ENCODE measurements at places on chromosomes 11 and 22.

GRCh38 chr11:3091081-3091845, 34.0 kb upstream of the CARS1 start:
- no peak for DNase-seq

DNA sequence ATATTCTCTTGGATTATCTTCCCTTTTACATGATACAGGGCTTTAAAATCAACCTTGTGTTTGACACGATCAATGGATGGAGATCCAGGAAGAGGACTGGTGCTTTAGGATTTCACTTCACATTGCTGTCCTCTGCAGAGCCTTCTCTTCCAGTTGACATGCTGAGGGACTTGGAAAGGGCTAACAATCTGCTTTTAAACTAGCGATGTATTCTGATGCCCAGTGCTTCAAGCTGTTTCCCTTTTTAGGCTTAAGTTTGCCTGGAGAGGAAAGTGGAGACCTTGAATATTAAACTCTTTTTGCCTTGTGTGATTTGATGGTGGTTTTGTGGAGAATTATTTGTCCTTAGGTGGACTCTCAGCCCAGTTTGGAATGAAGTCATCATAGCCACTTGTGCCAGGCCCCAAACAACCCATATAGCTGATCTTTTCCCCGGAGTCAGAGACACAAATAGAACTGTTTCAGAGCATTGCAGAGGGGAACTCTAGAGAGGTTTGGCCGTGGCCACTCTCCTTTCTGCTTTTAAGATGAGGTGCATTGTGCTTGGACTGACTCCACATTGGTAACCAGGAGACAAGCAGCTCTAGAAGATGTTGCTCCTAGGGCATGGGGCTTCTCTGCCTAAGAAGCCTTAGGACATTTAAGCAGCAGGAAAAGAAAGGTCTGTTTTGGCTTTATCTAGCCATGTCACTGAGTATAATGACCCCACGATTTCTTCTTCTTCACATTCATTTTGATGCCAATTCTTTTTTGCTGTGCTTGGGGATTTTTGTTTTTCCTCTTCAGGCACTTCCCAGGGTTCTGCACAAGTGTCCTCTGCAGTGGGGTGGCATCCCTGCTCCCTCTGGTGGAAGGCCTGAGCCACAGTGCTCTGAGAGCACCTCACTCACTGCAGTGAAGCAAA, 152.8 kb downstream of the NCAM1 start:
- DNase-seq = peak; percentile 63

DNA sequence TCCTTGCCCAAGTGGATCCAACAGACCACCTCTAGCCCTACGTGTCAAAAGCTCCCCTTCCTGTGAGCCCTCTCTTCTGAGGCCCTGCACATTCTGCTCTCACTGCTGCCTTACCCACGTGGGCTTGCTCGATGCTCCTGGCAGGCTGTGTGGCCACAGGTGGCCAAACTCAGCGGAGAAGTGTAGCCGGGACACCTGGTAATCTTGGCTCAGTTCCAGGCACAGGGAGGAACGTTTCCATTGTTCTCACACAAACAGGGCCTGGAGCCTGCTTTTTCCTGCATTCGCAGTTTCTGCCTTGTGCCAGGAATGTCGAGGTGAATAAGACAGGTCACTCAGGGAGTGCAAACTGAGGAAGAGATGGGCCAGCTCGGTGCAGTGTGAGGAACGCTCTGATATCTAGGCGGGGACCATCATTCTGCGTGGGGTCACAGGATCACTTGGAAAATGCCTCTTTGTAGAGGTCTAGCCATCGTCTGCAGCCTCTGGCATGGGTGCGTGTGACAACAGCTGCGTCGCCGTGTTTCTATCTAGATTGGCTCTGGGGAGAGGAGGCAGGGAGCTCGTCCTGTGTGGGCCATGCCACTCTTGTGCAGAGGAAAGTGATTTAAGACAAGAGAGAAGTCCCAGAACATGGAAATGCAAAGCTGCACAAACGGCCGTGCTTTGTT, 127.6 kb upstream of the PARVA start:
- DNase-seq = no peak

- DNase-seq = no peak
Observed at GRCh38 chr11:118115048-118115447, 28.3 kb upstream of the SMIM35 start.

DNA sequence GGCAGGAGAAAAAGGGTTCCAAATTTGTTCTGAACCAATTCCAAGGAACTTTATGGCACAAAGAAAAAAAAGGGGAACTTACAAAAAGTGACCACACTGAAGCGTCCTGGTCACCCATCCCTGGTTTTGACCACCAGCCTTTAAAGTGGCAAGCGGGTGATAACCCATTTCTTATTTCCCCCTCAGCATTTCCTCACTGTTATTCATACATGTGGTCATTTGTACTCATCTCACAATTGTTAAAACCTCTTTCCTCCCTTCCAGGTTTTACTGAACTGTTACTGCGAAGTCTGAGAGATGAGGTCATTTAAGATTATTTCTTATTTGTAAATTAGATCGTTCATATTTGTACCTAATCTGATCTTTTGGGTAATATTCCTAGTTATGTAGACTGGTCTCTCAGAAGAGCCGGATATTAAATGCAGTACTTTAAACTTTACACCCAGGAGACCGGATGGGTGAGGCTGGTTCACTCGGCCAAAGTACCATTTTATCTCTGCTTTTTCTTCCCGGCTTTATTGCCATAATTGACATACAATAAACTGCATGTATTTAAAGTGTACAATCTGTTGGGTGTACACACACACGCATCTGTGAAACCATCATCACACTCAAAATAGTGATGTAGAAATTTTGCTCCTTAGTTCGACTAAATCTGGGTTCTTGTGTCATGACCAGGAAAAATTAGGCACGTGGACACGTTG, 47.0 kb downstream of the CDPF1 start:
- DNase-seq = no peak

- DNase-seq = no peak
Observed at GRCh38 chr11:45348729-45349128, 62.6 kb upstream of the SYT13 start.

GRCh38 chr22:22714600-22715335, 70.4 kb downstream of the GGTLC2 start:
- DNase-seq = no peak

DNA sequence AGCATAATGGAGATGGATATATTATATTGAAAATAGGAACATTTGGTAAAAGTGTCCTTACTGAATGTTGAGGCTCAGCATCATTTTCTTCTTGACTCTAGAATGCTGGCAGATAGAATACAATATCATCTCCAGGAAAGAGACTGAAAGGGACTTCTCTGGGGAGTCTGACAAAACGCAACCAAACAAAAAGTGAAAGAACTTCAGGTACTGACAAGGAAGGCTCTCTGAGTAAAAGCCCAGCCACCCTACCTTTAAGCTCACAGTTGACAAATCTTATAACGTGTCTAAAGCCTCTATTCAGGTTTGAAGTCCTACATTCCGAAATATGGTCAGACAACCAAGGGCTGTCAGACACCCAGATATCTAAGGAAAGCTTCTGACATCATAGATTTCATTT, 590.8 kb downstream of the SOX6 start:
- no peak for DNase-seq

DNA sequence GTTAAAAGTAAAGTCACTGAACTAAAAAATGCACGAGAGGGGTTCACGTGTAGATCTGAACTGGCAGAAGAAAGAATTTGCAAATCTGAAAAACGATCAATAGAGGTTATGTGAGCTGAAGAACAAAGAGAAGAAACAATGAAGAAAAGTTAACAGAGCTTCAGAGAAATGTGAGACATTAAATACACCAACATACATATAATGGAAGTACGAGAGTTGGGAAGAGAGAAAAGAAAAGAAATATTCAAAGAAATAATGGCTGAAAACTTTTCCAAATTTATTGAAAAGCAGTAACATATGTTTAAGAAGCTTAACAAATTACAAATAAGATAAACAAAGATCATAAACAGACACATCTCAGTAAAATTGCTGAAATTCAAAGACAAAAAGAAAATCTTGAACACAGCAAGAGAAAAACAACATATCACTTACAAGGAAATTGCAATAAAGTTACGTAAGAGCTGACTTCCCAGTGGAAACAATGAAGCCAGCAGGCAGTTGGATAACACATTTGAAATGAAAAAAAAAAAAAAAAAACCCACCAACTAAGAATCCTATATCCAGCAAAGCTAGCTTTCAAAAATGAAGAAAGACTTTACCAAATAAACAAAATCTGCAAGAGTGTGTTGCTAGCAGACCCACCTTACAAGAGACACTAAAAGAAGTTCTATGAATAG, 56.8 kb downstream of the EMSY start:
- DNase-seq = no peak
